ENCODE measurements at places on chromosomes 7 and 10. TPM values are rescaled to one million over a fixed set of nuclear protein-coding genes. Genes with fewer than 3 reads are reported as not detected.

Gene FZD1
- 9.6 TPM for total RNA-seq

- no peak overlapping the region for H3K27ac ChIP-seq
- no peak overlapping the region for H3K4me3 ChIP-seq
- H3K4me1 ChIP-seq: peaks cover 15% of the 10 kb centered on the region
- no peaks in the 10 kb centered on the region for H3K36me3 ChIP-seq
- no peak for DNase-seq
Measured at GRCh38 chr10:95835149-95835860, 72.5 kb upstream of the CC2D2B start.

DNA sequence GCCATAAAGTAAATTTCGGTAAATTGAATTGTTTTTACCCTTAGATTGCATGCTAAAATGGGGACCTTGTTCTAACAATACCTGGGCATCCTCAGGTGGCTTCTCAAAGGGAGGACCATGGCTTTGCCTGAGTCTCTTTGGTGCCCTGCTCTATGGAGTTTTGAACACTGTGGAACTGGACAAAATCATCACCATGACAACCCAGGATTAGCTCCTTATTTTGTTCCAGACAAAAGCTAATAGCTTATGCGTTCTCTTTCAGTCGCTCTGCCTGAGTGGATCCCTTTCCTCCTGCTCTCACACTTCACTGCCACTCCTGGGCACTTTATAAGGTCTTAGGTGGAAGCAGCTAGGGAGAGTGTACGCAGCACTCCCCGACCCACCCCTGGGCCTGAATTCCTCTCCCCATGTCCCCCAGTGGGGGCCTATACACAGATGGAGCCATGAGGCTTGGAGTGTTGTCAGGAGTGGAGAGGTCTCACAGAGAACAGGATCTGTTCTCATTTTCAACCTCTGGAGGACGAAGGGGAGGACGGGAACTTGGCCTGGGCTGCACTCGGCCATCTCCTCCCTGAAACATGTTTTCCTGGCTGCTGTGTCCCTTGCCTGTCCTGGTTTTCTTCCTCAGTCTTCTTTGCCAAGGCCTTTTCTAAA, 19.0 kb downstream of the ADCYAP1R1 start:
- H3K36me3 ChIP-seq: no peaks in the 10 kb centered on the region
- H3K27ac ChIP-seq: peak overlapping the region; percentile 25
- no peaks in the 10 kb centered on the region for H3K4me1 ChIP-seq
- DNase-seq: no peak
- no peaks in the 10 kb centered on the region for H3K27me3 ChIP-seq

DNA sequence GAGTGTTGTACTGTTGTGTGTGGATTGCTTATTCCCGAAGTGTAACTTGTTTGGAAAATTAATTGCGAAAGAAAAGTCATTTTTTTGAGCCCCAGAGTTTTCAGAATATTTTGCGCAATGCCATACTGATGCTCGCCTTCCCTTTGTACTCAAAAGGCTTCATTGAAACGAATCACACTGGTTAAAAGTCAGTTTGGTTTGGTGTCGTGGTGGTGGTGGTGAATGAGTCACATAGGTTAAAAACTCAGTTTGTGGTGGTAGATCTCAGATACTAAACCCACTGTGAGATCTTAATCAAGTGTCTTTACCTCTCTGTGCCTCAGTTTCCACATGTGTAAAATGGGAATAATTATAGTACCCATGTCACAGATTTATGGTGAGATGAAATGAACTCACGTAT, 61.1 kb upstream of the IL6 start:
- no peaks in the 10 kb centered on the region for H3K27me3 ChIP-seq
- no peak overlapping the region for H3K4me3 ChIP-seq
- DNase-seq: no peak
- H3K4me1 ChIP-seq: no peaks in the 10 kb centered on the region

Gene GPR26
- not detected for total RNA-seq

- peak; percentile 44 for DNase-seq
- H3K36me3 ChIP-seq: no peaks in the 10 kb centered on the region
- H3K27me3 ChIP-seq: no peaks in the 10 kb centered on the region
- H3K27ac ChIP-seq: no peak overlapping the region
Measured at GRCh38 chr7:134750083-134751062, 29.1 kb upstream of the CALD1 start.

Gene CPA4
- total RNA-seq: not detected

- H3K4me3 ChIP-seq: no peak overlapping the region
- DNase-seq: no peak
- peaks cover 3% of the 10 kb centered on the region for H3K27me3 ChIP-seq
- no peak overlapping the region for H3K27ac ChIP-seq
Measured at GRCh38 chr10:1395481-1396296, 339.5 kb downstream of the WDR37 start.

DNA sequence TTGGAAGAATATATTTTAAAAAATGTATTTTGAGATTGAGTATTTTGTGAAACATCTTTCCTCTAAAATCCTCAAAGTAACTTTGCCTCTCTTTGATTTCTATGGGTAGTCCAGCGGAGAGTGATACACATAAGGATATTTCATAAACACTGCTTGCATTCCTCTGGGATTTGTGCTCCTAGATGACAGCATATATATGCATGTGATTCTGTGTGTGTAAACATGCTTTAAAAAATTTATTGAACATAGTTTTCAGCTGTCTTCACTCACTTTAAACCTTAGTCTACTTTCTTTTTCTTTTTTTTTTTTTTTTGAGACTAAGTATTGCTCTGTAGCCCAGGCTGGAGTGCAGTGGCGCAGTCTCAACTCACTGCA, 84.6 kb downstream of the KAT6B start:
- DNase-seq: no peak
- no peaks in the 10 kb centered on the region for H3K27me3 ChIP-seq
- no peak overlapping the region for H3K27ac ChIP-seq
- H3K4me3 ChIP-seq: no peak overlapping the region
- H3K4me1 ChIP-seq: peaks cover 20% of the 10 kb centered on the region

DNA sequence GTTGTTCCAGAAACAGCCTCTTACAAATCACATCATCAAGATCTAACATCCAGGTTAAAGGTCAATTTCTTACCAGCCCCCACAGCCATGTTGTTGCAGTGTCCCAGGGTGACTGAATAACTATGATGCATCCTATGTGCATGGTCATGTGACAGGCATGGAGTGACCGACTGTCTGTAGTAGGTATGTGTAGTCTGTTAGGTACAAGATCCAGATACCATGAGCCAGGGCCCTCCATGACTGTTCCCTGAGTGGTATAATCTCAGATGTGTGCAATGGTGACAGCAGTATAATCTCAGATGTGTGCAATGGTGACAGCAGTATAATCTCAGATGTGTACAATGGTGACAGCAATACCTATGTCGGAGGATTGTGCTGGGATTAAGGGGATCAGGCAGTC, 8.8 kb downstream of the CDHR3 start:
- DNase-seq: no peak
- H3K4me1 ChIP-seq: no peaks in the 10 kb centered on the region
- no peaks in the 10 kb centered on the region for H3K36me3 ChIP-seq
- H3K27ac ChIP-seq: no peak overlapping the region

Gene FRAT1
- 8.9 TPM for total RNA-seq

Gene AEBP1
- total RNA-seq: 33.9 TPM

DNA sequence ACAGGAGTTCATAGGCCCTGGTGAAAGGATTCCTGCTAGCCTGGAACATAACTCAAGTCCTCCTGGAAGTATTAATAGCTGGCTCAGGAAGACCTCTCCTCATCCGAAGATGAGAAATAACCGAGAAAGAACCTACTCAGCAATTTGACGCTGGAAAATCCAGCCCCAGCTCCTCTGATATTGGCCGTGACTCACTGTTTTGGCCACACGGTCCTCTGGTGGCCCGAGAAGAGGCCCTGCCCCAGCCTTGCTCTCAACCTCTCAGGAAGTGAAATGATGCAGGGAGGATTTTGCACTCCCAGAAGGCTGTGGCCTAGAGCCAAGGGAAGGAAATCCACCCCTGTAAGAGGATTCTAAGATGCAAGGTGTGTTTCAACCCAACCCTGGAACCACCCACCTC, 121.6 kb downstream of the MTPAP start:
- H3K4me3 ChIP-seq: no peak overlapping the region
- no peak overlapping the region for H3K27ac ChIP-seq
- no peaks in the 10 kb centered on the region for H3K27me3 ChIP-seq
- no peaks in the 10 kb centered on the region for H3K36me3 ChIP-seq

Gene ADAMTS14
- 3.8 TPM for total RNA-seq

GRCh38 chr7:30971840-30972563, 8.2 kb downstream of the GHRHR start:
- H3K36me3 ChIP-seq: no peaks in the 10 kb centered on the region
- no peak for DNase-seq
- peaks cover 8% of the 10 kb centered on the region for H3K4me1 ChIP-seq
- H3K27me3 ChIP-seq: no peaks in the 10 kb centered on the region
- H3K27ac ChIP-seq: no peak overlapping the region
- H3K4me3 ChIP-seq: no peak overlapping the region

Gene C7orf57
- not detected for total RNA-seq

DNA sequence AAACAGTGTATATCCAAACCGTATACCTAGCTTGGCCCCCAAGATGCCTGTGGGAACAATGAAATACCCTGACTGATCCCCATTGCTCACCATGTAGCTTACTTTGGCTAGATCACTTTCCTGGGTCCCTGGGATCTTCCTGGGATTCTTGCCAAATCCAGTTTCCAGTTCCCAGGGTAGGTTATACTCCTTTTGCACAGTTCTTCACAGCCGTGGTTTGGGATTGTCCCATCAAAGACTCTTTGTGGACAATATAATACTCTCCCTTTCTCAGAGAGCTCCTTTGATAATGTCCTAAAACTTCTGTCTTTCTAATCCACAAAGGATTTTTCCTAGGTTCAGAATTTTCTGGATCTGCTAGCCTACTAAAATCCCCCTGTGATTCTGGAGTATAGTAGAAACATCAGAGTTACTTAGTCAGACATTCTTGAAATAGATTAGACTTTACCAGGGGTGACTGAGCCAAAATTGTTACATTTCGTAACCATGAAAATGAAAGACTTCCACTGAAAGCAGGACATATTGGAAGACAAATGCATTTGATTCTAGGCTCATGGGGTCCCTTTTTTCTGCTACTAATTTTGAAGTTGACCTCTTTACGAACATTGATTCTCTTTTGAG, 388.3 kb upstream of the ETV1 start:
- H3K36me3 ChIP-seq: no peaks in the 10 kb centered on the region
- no peak overlapping the region for H3K4me3 ChIP-seq
- H3K27me3 ChIP-seq: no peaks in the 10 kb centered on the region
- DNase-seq: no peak
- no peak overlapping the region for H3K27ac ChIP-seq

- H3K36me3 ChIP-seq: no peaks in the 10 kb centered on the region
- no peak for DNase-seq
- H3K4me1 ChIP-seq: no peaks in the 10 kb centered on the region
- H3K4me3 ChIP-seq: no peak overlapping the region
- no peaks in the 10 kb centered on the region for H3K27me3 ChIP-seq
Measured at GRCh38 chr10:128316121-128316726, 190.0 kb upstream of the MKI67 start.

DNA sequence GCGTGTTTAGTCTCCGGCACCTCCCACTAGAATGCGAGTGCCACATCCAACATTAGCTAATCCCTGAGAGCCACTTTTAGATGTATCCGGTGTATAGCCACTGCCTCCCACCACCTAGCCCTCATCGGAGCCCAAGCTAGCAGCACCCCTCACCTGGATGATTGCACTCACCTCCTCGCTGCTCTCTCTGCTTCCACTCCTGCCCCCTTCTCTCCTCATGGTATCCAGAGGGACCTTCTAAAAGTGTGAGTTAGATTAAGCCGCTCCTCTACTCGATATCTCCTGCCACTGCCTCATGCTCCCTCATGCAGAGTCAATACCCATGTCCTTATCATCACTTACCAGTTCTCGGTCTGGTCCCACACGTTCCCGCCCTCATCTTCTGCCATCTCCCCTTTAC, 125.3 kb downstream of the RAB11FIP2 start:
- no peaks in the 10 kb centered on the region for H3K36me3 ChIP-seq
- no peak for DNase-seq
- no peaks in the 10 kb centered on the region for H3K4me1 ChIP-seq
- no peak overlapping the region for H3K4me3 ChIP-seq
- no peaks in the 10 kb centered on the region for H3K27me3 ChIP-seq
- no peak overlapping the region for H3K27ac ChIP-seq

- H3K4me3 ChIP-seq: no peak overlapping the region
- H3K4me1 ChIP-seq: no peaks in the 10 kb centered on the region
- no peak overlapping the region for H3K27ac ChIP-seq
- no peaks in the 10 kb centered on the region for H3K36me3 ChIP-seq
- no peak for DNase-seq
Measured at GRCh38 chr10:46216836-46217751, 69.7 kb upstream of the ANTXRL start.

DNA sequence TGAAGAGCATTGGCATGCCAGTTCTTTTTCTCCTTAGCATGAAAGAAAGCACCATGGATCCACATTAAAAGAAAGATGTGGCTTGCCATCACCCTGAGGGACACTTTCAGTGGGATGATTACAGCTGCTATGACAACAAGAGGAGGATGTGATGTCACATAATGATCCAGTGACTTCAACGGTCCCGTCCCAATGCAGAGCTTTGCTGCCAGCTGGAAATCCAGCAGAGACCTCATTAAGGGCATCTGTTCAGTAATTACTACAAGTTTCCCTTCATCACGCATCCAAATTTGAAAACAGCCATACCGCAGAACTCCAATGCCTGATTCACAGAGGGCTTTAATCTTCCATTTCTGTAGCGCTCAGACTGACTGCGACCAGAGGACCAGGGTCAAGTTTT, 206.6 kb downstream of the LSM5 start:
- no peak for DNase-seq
- no peaks in the 10 kb centered on the region for H3K27me3 ChIP-seq
- no peak overlapping the region for H3K27ac ChIP-seq
- H3K36me3 ChIP-seq: no peaks in the 10 kb centered on the region
- no peaks in the 10 kb centered on the region for H3K4me1 ChIP-seq

DNA sequence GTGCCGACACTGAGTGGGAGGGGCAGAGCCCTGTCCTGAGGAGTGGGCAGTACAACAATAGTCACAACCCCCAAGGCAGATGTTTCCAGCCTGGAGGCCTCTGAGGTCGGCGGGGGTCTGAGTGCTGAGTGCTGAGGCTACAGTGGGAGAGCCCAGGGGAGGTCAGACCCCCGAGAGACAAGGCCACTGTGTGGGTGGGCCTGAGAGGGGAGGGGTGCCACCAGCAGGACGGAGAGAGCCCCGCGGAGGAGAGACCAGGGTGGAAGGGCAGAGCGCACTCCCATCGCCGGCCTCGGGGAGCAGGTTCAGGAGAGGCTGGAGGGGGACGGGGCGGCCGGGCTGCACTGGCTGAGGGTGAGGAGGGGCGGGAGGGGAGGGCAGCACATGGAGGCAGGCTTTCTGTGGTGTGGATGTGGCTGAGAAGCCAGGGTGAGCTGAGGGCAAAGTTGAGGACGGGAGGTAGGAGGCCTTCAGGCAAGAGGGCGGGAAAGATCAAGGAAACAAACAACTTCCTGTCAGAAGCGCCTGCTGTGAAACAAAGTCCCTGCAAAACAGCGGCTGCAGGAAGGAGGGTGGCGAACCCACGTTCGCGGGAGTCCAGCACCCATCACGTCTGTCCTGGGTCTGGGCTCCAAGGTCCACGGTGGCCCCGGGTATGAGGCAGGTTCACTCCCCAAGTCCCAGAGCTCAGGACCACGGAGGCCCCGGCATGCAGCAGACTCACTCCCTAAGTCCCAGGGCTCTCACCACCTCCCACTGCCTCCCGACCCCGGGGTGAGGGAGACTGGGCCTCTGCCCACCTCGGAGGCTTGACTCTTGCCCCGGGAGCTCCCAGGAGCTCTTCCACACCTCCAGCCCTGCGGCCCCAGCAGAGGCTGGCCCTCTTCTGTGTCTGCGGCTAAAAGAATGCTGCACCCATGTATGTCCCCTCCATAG, 76.8 kb upstream of the NKX6-2 start:
- H3K4me3 ChIP-seq: no peak overlapping the region
- H3K27ac ChIP-seq: no peak overlapping the region
- peaks cover 3% of the 10 kb centered on the region for H3K4me1 ChIP-seq
- DNase-seq: peak; percentile 4
- no peaks in the 10 kb centered on the region for H3K36me3 ChIP-seq
- peaks cover 12% of the 10 kb centered on the region for H3K27me3 ChIP-seq
